ENCODE measurements at places on chromosomes 7 and 10. TPM values are rescaled to one million over a fixed set of nuclear protein-coding genes. Genes with fewer than 3 reads are reported as not detected.

GRCh38 chr7:49771427-49772176 lies 1.8 kb upstream of the VWC2 start:
- DNase-seq, result no peak

GRCh38 chr10:73886661-73887293 lies 12.4 kb upstream of the CAMK2G start:
- DNase-seq, result no peak

DNA sequence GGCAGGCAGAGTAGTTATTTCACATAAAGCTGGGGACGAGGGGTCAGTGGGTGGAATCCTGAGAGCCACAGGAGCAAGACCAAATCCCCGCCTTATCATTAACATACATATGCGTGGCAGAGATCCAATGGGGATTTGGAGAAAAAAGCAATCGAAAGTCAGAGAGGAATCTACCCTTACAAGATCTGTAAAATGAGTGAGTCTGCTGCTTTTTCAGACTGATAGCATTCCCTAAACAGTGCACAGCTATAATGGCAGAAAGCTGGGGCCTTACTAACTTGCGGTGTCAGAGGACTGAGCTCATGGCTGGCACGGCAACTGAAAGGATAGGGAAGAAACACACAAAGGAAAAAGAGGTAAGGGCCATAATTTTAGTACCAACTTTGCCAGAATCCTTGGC lies 25.0 kb downstream of the GPR22 start:
- DNase-seq, result no peak

DNA sequence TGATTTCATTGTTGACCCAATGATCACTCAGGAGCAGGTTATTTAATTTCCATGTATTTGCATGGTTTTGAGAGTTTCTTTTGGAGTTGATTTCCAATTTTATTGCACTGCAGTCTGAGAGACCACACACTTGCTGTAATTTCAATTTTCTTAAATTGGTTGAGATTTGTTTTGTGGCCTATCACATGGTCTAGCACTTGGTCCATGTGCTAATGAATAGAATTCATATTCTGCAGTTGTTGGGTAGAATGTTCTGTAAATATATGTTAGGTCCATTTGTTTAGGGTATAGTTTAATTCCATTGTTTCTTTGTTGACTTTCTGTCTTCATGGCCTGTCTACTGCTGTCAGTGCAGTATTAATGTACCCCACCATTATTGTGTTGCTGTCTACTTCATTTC lies 36.3 kb upstream of the PPP1R9A start:
- no peak for DNase-seq

DNA sequence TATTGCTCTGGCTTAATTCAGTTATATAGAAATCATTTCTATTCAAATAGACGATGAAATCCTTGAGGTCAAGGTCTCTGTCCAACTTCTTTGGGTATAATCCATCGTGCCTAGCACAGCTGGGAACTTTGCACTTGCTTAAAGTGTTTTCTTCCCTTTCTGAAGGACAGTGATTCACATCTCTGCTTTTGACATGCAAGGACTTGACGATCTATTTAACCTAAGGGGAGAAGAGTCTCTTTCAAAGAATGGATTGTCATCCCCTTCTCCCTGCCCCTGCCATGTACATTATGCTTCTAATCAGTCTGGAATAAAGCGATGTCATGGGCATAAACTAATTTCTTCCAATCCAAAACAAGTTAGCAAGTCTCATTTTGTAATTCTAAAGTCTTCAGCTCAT lies 488.6 kb downstream of the KCNMA1 start:
- DNase-seq, result no peak

GRCh38 chr10:13048762-13049161 lies 47.2 kb upstream of the CCDC3 start:
- no peak for DNase-seq

DNA sequence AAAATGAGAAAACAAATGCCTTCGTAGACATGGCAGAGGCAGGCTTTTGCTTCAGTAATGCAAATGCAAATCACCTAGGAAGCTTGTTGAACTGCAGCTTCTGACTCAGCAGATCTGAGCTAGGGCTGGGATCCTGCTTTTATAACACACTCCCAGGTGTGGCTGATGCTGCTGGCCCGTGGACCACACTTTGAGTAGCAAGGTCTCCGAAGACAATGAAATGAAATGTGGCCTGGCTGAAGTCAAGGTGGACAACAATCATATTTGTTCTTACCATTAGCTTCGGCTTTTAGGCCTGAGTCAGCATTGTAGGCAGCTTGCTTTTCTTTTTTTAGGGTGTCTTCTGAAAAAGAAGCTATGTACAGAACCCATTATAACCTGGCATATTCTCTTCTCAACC lies 26.3 kb downstream of the COL17A1 start:
- DNase-seq, result no peak

DNA sequence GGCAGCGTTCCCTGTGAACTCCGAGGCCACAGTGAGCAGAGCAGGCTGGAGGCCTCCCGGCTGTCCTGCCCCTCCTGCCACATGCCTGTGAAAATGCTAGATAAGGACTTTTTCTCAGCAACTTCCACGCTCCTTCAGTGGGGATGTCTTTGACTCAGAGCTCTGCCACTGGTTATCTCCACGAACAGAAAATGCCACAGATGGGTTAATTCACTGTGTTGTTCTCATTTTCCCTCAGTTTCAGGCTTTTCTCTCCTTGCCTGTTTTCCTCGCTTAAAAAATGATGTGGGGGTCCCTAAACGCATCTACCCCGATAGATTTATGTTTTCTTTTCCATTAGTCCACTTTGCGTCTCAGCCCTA lies 51.3 kb downstream of the IKZF1 start:
- DNase-seq, result no peak

DNA sequence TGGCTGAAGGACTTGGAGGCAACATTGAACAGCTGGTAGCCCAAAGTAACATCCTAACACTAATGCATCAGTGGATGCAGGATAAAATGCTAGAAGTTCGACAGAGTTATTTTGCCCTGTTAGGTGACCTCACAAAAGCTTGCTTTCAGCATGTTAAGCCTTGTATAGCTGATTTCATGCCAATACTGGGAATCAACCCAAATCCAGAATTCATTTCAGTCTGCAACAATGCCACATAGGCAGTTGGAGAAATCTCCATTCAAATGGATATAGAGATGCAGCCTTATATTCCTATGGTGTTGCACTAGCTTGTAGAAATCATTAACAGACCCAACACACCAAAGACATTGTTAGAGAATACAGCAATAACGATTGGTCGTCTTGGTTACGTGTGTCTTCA lies 62.9 kb downstream of the CCSER2 start:
- DNase-seq, result no peak

- no peak for DNase-seq
Measured at GRCh38 chr10:75772153-75772887, 340.9 kb downstream of the LRMDA start.

SLC39A12 gene
- not detected for polyA plus RNA-seq

NYAP1 gene
- polyA plus RNA-seq, result 1.8 TPM

BTBD16 gene
- 0.36 TPM for polyA plus RNA-seq

All from right renal cortex interstitium (tissue), 3 donors.